ENCODE measurements at places on chromosomes 1 and 21.

- DNase-seq = no peak
Measured at GRCh38 chr21:36729310-36729970, 30.5 kb downstream of the SIM2 start.

DNA sequence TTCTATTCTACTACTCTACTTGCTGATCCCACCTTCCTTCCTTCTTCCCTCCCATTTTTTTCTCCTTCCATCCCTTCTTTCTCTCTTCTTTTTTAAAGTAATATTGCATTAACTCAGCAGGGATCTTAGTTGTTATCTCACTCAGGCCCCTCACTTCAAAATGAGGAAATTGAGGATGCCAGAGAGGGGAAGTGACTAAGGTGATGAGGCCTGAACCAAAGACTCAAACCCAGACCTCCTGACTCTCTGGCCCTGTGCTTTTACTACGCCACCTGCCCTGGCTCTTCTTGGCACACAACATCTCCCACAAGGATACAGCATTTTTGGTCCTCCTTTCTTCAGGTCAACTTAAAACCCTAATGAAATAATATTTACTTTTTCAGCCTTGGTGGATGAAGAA is 151.7 kb upstream of the ZNF648 start:
- DNase-seq = no peak

DNA sequence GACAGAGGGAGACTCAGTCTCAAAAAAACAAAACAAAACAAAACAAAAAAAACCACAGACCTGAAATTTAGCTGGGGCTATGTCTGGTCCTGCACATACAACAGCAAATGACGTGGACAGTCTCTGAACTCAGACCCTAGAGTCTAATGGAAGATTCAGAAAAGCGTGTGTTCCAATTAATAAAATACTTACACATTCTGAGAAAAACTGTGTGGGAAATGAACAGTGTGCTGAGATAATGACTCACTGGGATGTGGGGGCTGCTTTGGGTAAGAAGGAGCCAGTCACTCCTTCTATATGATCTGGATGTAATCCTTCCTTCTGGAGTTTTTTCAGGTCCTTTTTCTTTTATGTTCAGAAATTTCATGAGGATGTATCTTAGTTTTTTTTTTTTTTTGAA is 29.4 kb downstream of the CLDN14 start:
- DNase-seq = no peak

DNA sequence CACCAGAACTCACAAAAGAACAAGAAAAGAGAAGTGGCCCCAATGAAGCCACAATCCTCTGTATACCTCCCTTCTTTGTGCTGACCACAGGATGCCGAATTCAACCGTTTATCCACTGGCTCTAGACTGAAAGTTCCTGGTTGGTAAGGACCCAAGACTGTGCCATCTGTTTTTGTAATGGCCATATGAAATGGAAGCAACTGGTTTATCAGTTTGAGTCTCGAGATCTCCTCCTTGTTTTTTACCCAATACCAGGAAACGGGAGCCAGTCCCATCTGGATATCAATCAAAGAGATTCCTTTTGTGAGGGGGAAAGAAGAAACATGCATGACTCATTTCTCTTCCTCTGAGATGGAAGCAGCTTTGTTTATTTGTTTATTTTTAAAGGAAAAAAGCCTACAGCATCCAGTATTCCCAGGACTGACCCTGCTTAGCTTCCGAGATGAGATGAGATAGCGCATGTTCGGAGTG is 32.4 kb upstream of the ZNF124 start:
- DNase-seq = no peak

DNA sequence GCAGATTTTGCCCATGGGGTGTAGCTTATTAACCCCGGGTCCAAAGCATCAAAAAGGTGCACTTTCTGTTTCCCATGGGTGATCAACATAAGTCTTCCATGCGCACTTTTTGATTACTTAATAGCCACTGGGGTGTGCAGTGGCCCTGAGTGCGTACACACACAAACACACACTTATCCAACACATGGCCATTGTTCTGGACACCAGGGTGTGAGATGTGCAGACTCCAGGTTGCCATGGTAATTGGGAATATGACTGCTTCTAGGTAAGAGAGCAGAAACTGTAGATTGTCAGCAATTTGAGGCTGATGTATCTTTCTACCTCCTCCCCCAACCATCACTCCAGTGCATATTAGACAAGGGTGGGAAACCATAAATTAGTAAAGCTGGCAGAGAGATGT is 68.8 kb downstream of the MAB21L3 start:
- DNase-seq = no peak

- DNase-seq = no peak
Measured at GRCh38 chr1:10704368-10704882, 92.0 kb downstream of the CASZ1 start.

DNA sequence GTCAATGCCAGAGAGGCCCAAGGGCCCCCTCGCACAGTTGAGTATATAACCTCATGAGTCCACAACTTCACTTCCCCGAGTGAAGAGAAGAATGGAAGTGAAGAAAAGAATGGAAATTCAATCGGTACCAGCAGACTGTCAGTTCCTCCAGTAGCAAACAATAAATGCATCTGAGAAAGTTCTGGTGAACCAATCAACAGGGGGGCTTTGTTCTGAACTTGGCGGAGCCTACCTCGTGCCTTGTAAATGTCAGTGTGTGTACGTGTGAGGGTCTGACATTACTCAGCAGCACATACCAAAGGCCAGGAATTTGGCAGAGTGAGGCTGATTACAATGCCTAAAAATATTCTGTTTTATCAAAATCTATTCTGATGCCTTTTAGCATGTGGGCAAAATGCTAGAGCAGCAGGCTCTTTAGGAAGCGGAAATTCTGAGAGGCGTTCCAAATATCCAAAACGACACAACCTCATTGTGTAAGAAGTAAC is 238.5 kb downstream of the LTN1 start:
- DNase-seq = no peak

DNA sequence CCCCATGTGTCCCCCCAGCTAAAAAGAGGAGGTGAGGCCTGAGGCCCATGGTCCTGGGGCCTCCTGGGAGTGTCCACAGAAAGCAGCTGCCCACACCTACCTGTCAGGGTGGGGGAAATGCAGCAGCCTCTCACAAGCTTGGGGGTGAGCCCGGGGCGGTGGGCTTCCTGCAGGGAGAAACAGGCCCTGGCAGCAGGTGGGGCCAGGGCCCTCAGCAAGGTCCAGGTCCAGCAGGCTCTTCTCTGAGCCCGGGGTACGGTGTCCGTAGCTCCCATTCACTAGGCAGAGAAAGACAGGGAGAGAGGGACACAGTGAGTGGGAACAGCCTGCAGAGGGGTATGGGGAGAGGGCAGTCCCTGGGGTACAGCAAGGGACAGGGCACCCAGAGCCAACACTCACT is 139.0 kb downstream of the GLIS1 start:
- no peak for DNase-seq

GRCh38 chr1:81111818-81112217 is 688.9 kb upstream of the ADGRL2 start:
- DNase-seq = no peak

GRCh38 chr1:44605914-44606615 is 68.2 kb downstream of the TMEM53 start:
- DNase-seq = no peak

GRCh38 chr1:205066141-205066818 is 18.0 kb downstream of the TMEM81 start:
- DNase-seq = no peak

- DNase-seq = no peak
Measured at GRCh38 chr1:117003223-117003875, 1.8 kb downstream of the CD101 start.

DNA sequence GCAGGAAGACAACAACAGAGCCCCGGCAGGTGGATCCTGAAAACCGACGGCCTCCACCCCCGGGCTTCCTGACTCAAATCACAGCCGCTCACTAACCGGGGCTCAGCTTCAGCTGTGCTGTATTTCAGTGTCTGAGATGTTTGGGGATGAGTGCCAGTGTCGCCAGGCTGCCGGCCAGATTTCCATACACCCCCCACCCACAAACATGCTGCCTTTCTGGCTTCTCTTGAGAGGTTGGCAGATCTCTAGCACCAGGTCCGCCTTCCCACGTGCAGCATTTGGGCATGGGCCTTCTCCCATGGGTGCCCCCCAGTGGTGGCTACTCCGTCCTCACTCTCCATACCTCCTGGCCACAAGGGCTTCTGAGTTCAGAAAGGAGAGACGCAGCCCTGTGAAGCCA is 34.8 kb downstream of the KCNAB2 start:
- no peak for DNase-seq

DNA sequence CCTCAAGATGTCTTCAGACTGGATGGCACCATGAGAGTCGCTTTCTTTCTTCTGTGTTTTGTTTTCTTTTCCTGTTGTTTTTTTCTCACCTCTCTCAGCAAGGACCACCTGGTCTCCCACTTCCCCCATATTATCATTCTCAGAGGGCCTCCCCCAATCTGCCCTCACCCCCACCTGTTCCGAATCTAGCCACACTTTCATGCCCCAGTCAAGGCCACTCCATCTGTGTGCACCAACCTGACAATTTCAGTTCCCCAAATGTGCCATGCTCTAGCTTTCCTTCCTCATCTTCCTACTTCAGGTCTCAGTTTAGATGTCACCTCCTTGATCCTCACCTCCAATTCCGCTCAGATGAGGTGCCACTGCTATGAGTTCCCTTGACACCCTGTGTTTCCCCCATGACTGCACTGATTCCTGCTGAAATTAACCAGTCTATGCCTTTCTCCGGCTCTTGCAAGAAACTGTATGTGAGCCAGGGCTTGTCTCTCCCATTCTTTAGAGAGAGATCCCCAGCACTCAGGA is 146.2 kb downstream of the PLPP3 start:
- DNase-seq = no peak

GRCh38 chr1:44941424-44942324 is 44.7 kb downstream of the EIF2B3 start:
- DNase-seq = no peak

GRCh38 chr1:81304187-81304586 is 496.5 kb upstream of the ADGRL2 start:
- no peak for DNase-seq

DNA sequence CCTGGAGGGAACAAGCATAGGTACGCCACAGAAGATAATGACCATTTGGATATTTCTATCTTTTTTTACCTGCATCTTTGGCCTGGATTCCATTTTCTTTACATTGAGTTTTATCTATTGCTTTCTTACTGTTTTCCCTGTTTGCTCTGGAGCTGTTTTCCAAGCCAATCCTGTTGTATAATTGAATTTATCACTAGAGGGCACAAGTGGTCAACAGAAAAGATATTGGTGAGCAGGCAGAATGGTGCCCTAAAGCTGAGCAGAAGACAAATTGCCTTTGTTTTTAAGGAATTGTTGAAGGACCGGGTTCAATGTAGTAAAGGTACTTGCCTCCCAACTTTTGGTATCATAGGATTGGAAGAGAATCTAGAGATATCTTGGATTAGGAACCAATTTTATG is 152.8 kb downstream of the PPP1R12B start:
- no peak for DNase-seq

DNA sequence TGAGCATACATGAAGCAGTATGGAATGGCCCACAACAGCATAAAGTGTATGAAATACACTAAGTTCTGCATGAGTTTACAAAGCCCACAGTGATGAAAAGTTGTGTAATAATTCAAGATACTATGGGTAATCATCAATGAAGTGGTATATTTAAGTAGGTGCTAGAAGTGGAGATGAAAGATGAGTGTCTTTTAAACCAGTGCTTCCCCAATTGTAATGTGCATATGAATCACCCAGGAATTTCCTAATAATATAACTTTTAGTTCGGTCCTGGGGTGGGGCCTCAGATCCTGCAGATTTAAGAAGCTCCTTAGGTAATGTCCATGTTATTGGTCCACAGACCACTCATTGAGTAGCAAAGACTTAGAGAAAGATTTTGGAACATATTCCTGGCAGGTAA is 184.9 kb downstream of the DUSP10 start:
- DNase-seq = no peak

GRCh38 chr1:204931768-204932572 is 61.3 kb downstream of the NFASC start:
- DNase-seq = no peak

- DNase-seq = no peak
Measured at GRCh38 chr1:21539933-21540332, 30.7 kb downstream of the ALPL start.

- DNase-seq = no peak
Measured at GRCh38 chr1:181493166-181493565, 9.8 kb downstream of the CACNA1E start.

DNA sequence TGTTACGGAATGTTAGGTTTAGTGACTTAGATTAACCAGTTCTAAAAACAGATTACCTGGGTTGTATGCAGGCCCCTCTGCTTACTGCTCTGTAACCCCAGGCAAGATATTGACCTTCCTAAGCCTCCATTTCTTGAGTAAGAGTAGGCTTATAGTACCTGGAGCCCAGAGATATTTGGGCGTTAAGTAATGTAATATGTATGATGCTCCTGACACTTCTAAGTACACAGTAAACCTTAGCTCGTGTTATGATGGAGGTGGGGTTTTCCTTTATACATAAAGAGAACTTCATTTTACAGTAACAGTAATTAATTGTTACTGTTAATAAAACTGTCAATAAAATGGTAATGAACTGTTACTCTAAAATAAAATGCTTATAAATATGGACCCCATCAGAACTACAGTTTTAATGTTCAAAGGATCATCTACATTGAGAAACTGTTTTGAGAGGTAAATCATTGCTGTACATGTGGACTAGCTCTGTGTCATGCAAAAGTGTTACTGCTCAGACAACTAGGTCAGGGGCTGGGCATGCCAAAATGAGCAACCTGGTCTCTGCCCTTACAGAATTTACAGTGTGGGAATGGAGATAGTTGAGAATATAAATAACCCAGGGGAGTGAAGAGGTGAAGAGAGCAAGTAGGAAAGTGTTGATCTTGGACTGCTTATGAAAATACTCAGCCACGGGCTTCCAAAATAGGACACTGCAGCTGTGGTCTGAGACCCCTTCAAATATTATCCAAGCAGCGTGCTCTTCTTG is 26.6 kb downstream of the LRRC8C start:
- DNase-seq = no peak

DNA sequence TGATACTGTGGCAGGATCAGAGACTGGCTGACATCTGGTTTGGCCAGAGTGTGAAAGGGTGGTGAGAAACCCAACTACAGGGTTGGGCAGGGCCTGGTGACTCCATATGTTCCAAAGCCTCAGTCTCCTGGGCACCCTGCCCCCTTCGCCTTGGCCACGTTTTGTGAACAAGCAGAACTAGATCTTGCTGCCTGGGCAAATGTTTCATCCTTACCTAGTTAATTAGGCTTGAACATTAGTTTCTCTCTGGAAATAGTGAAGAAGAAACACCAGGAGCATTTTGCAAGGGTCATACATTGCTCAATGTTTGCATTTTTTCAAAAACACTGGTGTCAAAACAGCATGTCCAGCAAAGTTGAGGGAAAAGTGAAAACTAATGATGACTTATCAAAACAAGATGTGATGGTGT is 60.5 kb downstream of the MAP3K7CL start:
- no peak for DNase-seq
